ENCODE measurements at places on chromosomes 2 and 18. TPM values are rescaled to one million over a fixed set of nuclear protein-coding genes. Genes with fewer than 3 reads are reported as not detected.

Gene CFAP210
- 0.16 TPM for total RNA-seq

Gene ZSWIM2
- not detected for total RNA-seq

Gene ANKRD36B
- total RNA-seq, result 5.5 TPM

Gene HNMT
- 32.6 TPM for total RNA-seq

Gene ALKAL2
- total RNA-seq, result 0.80 TPM

Gene UGT1A1
- not detected for total RNA-seq

DNA sequence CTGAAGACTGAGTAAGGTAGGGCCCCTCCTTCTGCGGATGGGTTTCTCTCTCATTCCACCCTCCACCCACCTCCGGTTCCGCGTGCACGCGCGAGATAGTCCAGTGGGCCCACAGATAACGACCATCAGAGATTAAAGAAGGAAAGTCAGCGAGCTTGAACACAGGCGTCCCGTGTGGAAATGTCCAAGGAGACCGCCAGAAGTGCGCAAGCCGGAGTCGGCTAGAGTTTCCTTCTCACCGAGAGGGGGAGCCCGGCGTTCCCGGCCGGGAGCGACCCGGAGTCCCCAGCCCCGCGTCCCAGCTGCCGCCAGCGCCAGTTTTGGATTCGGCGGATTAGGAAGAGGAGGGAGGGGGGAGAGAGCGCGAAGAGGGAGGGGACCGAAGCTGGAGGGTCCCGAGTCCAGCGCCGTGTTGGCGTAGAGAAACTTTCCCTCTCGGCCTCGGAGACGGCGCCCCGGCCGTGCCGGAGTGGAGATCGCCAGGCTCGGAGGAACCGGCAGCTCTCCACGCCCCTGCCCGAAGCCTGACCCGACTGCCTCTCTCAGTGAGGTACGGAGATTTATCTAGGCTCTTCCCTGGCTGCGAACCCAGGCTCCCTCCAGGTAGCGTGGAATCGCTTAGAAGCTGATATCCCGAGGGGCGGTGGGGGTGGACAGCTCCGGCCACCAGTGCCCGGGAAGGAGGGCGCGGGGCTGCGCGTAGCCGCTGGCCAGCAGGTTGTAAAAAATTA, at the start of gene GULP1:
Gene GULP1, plus strand, starts transcription at position 258 of the 731 bp plus-strand sequence. CDS start 185,829 bp downstream, outside the sequence.
- DNase-seq, result peak; percentile 83

GRCh38 chr18:8435376-8435775, 173.9 kb upstream of the RAB12 start:
- DNase-seq, result no peak

DNA sequence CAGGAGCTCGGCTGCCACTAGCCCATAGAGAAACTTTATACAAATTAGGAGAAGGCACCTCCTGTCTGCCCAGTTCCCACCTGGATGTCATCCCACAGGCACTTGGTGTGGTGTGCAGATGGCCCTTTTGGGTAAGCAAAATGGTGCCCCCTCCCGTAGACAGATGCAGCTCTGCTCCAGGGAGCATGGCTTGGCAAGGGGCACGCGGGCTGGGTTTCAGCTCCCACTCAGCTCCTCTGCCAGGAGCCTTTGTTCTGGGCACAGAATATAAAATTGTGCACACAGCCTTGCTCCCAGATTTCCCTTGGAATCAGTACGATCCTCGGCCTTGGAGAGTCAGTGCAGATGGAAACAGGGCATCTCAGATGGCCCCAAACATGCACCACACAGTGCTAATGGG, 20.3 kb upstream of the KCNF1 start:
- no peak for DNase-seq

GRCh38 chr18:9594823-9595596, 19.3 kb downstream of the PPP4R1 start:
- DNase-seq, result no peak

DNA sequence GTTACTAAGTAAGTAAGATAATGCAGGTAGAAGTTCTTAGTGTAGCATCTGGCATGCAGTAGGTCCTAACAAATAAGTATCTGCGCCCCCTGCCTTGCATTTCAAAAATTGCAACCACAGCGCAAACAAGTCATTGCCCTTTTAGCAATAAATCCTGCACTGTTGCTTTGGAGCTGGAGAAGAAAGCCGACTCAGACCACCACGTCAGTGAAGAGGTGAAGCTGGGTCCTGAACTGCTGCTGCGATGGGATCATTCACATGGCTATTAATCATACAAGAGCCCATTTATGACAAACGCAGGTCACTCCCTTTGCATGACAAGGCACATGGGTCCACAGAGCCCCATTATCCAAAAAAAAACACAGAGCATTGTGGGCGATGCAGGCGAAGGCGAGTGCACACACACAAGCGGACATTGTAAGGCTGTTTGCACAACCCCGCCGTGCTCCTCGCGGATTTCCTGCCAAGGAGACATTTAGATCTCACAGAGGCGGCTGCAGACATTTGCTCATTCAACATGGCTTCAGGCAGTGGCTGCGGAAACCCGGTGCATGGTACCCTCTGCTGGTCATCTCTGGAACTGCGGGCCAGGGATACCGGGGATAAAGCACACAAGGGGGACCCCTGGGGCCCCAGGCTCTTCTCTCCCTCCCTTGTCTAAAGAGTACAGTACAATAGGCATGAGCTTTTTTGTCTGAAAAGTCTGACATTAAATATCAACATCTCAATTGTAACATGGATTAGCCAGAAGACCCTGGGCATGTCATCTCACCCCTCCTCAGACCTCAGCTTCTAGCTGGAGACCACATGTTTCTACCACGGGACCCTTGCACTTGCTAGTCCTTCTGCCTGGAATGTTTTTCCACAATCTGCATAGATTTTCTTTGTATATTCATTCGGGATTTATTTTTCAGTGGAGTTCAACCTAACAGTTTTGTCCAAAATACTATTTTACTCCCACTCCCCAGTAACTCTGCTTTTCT, 56.7 kb downstream of the CYRIA start:
- DNase-seq, result peak; percentile 86

DNA sequence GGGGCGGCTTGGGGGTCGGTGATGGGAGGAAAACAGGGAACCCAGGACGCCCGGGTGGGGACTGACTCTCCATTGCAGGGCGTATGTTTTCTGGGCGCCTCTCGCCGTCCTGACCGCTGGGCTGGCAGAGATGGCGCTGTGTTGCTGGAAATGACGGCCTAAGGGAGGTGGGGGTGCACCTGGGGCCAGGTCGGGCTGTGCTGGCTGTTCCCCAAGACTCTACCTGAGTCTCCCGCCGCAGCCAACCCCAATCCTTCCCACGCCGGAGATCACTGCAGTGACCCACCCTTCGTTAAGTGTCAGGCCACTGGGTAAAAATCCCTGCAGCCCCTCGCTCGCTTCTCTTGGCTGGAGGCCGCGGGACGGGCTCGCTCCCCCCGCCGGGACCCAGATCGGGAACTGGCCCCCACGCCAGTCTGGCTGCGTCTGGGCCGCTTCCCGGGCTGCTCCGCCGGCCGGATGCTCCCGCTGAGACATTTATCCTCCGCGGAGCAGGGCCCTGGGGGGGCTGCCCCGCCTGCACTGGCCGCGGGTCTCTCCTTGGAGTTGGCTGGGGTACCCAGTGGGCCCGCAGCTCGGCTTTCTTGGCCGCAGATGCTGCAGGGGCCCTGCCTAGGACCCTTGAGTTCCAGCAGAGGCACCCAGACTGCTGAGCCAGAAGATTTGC, 7.8 kb upstream of the ARMC9 start:
- peak; percentile 87 for DNase-seq

GRCh38 chr2:180753809-180754761, 226.3 kb upstream of the UBE2E3 start:
- no peak for DNase-seq

DNA sequence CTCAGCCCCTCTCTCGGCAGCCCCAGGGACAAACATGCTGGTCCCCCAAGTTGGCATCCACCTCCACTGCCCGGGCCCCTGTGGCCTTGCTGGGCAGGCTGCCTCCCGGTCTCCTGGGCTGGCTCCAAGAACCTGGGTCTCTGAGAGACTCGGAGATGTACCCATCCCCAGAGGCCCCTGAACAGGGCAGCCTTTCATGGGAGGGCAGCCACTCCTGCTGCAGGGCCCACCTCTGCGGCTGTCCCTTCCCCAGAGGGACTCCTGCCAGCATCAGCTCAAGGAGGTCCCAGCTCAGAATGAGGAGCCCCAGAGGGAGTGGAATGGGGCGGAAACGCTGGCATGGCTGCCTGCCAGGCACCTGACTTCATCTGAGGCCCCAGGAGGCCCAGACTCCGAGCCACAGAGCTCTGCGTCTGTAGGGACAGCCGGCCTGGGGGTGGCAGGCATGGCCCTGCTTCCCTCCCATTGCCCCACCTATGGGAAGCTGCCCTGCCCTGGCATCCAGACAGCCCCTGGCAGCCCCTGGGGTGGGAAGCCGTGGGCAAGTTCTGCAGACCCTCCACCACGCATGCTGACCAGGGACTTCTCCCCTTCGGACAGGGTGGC, 857 bp upstream of the CROCC2 start:
- DNase-seq, result peak; percentile 13
